Left ventricle myocardium inferior (tissue), 1 donor: ENCODE measurements at places on chromosomes 13 and 19. TPM values are rescaled to one million over a fixed set of nuclear protein-coding genes. Genes with fewer than 3 reads are reported as not detected.

- no peak for DNase-seq
Observed at GRCh38 chr13:43425234-43425633, 361.5 kb downstream of the ENOX1 start.

The DAND5 gene
- total RNA-seq, result 12.7 TPM

The GRK1 gene
- 0.85 TPM for total RNA-seq

- no peak for DNase-seq
Observed at GRCh38 chr13:95474992-95475391, 77.5 kb upstream of the CLDN10 start.

The ZIC2 gene
- not detected for total RNA-seq

DNA sequence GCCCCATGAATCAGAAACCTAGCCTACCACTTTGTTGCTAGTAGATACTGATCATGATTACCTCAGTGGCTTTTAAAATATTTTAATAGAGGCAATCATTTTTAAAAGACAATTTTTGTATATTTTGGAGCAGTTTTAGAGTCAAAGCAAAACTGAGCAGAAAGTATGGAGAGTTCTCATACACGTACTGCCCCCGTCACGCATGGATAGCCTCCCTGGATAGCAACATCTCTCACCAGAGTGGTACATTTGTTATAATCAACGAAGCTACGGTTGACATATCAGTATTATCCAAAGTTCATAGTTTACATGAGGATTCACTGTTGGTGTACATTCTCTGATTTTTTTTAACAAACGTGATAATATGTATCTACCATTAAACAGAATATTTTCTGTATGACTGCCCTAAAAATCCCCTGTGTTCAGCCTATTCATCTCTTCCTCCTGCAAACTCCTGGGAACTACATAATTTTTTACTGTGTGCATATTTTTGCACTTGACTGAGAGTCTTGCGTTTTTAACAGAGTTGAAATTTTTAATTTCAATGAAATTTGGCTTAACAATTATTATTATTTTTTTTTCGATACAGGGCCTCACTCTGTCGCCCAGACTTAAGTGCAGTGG, 1436.8 kb upstream of the PCDH9 start:
- DNase-seq, result no peak

GRCh38 chr19:58409010-58409790, 751 bp downstream of the ZNF584 start:
- DNase-seq, result no peak
